ENCODE measurements at places on chromosomes 3 and 15.

GRCh38 chr15:60297047-60297446 is 100.7 kb downstream of the ANXA2 start:
- DNase-seq = no peak

DNA sequence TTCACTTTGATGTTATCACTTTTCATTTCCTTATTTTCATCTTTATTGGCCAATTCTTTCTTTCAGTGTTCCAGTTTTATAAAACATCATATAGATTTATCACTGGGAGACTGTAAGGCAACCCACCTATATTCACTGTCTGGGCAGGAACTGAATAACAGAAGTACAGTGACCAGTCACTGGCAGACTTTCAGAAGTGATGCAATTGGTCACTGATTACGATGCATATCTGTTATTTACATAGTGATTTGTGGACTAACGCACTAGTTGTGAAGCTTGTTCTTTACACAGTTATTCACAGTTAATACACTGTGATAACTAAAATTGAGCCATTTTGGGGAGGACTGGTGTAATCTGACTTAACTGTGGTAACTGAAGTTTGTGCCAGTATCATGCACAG is 190.2 kb upstream of the DPH6 start:
- no peak for DNase-seq

- no peak for DNase-seq
These were observed 700.6 kb upstream of the GOLIM4 start for GRCh38 chr3:168796339-168796738.

DNA sequence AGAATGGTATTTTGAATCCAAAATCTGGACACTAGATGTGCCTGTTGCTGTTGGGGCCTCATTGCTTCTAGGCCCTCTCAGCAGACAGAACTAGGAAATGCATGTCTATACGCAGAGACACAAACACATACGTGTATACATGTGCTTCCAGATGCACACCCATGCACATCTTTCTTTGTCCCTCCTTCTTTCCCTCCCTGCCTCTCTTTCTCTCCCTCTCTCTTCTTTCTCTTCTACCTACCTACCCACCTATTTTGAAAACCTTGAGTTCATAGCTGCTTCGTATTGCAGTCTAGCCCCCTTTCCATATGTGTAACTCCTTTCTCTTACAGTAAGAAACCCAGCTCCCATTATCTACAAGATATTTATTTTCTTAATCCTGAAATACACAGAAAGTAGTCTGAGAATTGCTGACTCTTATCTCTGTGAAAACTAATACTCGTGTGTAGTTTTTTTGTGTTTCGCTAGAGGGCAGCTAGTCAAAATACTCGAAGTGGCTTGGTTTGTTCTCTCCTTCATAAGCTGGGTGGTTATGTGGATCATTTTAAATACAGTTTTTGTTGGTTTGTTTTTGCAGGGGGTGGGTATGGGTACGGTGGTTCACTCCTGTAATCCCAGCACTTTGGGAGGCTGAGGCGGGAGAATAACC is 18.5 kb downstream of the RPL32 start:
- DNase-seq = no peak

DNA sequence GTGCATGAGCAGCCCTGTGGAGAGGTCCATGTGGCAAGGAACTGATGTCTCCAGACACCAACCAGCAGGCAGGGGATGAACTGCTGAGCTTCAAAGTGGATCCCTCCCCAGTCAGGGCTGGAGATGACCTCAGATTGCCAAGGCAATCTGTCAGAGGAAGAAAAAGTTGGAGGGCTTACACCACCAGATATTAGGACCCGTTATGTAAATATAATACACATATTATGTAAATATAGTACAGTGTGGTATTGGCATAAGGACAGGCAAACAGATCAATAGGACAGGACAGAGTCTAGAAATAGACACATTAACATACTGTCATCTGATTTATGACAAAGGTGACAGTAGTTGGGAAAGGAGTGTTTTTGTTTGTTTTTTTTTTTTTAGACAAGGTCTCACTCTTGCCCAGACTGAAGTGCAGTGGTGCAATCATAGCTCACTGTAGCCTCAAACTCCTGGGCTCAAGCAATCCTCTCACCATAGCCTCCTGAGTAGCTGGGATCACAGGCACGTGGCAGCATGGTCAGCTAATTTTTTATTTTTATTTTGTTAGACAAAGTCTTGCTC is 18.0 kb upstream of the RAB7A start:
- no peak for DNase-seq

- no peak for DNase-seq
These were observed 28.4 kb downstream of the CRTC3 start for GRCh38 chr15:90558171-90558573.

GRCh38 chr3:123590685-123591450 is 6.0 kb upstream of the HACD2 start:
- no peak for DNase-seq

- no peak for DNase-seq
These were observed 158.6 kb downstream of the RAP2B start for GRCh38 chr3:153320585-153321128.

DNA sequence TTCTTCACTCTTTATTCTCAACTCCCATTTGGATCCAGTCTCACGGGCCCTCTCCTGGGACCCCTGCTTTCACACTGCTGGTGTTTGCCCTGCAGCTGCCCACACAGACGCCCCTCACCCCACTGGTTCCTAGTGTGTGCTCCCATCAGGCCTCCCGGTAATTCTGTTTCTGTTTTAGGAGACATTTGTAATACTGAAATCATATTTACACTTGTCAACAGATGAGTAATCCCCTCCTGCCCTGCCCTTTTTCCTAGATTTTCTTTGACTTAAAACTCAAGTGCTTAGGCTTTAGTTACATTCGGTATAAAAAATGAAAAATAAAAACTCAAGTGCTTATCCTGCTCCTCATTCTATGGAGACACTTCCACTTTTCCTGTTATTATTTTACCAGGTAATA is 18.4 kb upstream of the ABTB1 start:
- DNase-seq = no peak

- DNase-seq = no peak
These were observed 165.3 kb downstream of the FNDC3B start for GRCh38 chr3:172204716-172205115.

Measured in activated CD4-positive, alpha-beta T cell treated with anti-CD3 and anti-CD28 coated beads, Interleukin-10, Interleukin-2, amounts not matched to agents 100 ng/mL and 50 ng/mL, durations not matched to agents 16 hours and 8 hours (primary cell).